T-helper 2 cell treated with Interferon-gamma antibody and Interleukin-4, amounts not matched to agents 5 μg/mL and 100 μg/mL, for 36 hours (primary cell): ENCODE measurements at places on chromosomes 11 and 22.

DNA sequence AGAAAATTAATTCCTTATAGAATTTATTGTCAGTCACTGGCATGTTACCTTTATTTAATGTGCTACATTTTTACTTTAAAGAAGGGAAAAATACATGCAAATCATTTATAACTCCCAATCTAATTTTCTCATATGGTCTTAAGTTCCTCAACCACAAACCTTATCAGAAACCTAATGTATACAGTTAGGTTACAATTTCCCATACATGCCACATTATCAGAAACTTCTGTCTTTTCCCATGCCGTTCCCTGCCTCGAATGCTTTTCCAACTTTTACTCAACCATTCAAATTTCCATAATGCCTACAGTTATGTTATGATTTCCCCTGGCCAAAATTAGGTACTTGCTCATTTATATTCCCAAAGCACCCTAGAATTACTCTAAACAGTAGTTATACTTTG lies 13.5 kb downstream of the RSF1 start:
- no peak overlapping the region for H3K4me3 ChIP-seq
- no peak for DNase-seq
- peaks cover 15% of the 10 kb centered on the region for H3K4me1 ChIP-seq
- no peaks in the 10 kb centered on the region for H3K27me3 ChIP-seq
- H3K27ac ChIP-seq, result no peak overlapping the region

DNA sequence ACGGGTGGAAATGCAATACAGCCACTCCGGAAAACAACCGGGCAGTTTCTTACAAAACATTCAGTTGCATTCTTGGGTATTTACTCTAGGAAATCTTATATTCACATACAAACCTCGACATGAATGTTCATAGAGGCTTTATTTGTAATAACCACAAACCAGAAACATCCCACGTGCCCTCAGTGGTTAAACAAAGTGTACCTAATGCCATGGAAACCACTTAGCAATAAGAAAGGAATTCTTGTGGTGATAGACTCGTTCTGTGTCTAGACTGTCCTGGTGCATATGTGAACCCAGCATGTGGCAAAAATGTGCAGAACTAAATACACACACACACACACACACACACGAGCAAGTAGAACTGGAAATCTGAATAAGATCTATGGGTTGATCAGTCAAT lies 1073.3 kb downstream of the TBC1D22A start:
- H3K4me3 ChIP-seq, result no peak overlapping the region
- no peaks in the 10 kb centered on the region for H3K4me1 ChIP-seq
- no peak overlapping the region for H3K27ac ChIP-seq
- no peaks in the 10 kb centered on the region for H3K36me3 ChIP-seq
- DNase-seq, result no peak
- H3K27me3 ChIP-seq, result no peaks in the 10 kb centered on the region

GRCh38 chr11:68670208-68670992 lies 13.9 kb upstream of the GAL start:
- H3K36me3 ChIP-seq, result no peaks in the 10 kb centered on the region
- peaks cover 5% of the 10 kb centered on the region for H3K27me3 ChIP-seq
- no peak for DNase-seq

GRCh38 chr11:70854901-70855556 lies 397.3 kb downstream of the SHANK2 start:
- no peak for DNase-seq
- no peaks in the 10 kb centered on the region for H3K4me1 ChIP-seq
- no peak overlapping the region for H3K4me3 ChIP-seq
- no peaks in the 10 kb centered on the region for H3K27me3 ChIP-seq
- H3K36me3 ChIP-seq, result no peaks in the 10 kb centered on the region

GRCh38 chr22:39176143-39176713 lies 23.7 kb upstream of the CBX7 start:
- H3K27me3 ChIP-seq, result no peaks in the 10 kb centered on the region
- no peak overlapping the region for H3K27ac ChIP-seq
- no peak overlapping the region for H3K4me3 ChIP-seq
- peaks cover 25% of the 10 kb centered on the region for H3K4me1 ChIP-seq

GRCh38 chr11:70192666-70193410 lies 10.3 kb upstream of the FADD start:
- H3K36me3 ChIP-seq, result no peaks in the 10 kb centered on the region
- H3K27me3 ChIP-seq, result peaks cover 2% of the 10 kb centered on the region
- H3K4me1 ChIP-seq, result peaks cover 4% of the 10 kb centered on the region
- H3K4me3 ChIP-seq, result no peak overlapping the region
- H3K27ac ChIP-seq, result no peak overlapping the region

DNA sequence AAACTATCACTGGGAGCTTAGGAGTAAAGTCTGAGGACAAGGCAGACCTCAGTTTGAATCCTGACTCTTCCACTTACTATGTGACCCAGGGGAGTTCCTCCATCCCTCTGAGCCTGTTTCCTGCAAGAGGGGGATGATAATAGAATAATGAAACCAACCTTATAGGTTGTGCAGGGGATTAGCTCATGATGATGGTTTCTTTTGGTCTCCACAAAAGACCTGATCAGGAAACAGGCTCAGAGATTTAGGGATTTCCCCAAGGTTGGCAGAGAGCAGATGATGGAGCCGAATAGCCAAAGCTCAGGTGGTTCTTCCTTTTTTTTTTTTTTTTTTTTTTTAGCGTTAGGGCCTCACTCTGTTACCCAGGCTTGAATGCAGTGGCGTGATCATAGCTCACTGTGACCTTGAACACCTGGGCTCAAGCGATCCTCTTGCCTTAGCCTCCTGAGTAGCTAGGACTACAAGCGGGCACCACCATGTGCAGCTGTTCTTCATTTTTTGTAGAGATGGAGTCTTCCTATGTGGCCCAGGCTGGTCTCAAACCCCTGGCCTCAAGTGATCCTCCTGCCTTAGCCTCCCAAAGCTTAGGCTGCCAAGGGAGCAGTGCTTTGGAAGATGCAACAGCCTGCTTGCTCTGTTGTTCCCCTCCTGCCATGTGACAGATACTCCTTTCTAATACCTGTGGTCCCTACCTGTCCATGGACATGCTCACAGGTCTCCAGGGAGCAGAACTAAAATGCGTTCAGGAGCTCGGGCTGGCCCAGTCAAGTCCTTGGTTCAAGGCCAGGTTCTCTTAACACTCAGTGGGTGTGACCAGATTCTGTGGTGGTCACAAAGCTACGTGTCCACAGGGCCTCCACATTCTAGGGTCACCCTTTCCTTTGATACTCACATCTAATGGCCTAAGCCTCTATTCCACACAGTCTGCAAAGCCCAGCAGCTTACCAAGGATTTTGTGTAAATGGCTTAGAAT lies 22.3 kb downstream of the PATZ1 start:
- H3K36me3 ChIP-seq, result peaks cover 29% of the 10 kb centered on the region
- DNase-seq, result no peak

GRCh38 chr11:91967691-91968045 lies 256.9 kb upstream of the FAT3 start:
- H3K27me3 ChIP-seq, result no peaks in the 10 kb centered on the region
- H3K4me3 ChIP-seq, result no peak overlapping the region
- no peaks in the 10 kb centered on the region for H3K4me1 ChIP-seq
- no peak overlapping the region for H3K27ac ChIP-seq

- no peak for DNase-seq
- H3K4me1 ChIP-seq, result no peaks in the 10 kb centered on the region
- no peak overlapping the region for H3K4me3 ChIP-seq
Observed at GRCh38 chr11:18739685-18740084, 13.7 kb upstream of the IGSF22 start.

GRCh38 chr11:96107143-96107824 lies 183.4 kb upstream of the MTMR2 start:
- no peaks in the 10 kb centered on the region for H3K27me3 ChIP-seq
- no peak overlapping the region for H3K4me3 ChIP-seq
- H3K36me3 ChIP-seq, result peaks cover 1% of the 10 kb centered on the region
- H3K27ac ChIP-seq, result no peak overlapping the region
- no peak for DNase-seq

GRCh38 chr11:116702772-116703385 lies 69.9 kb downstream of the BUD13 start:
- H3K4me3 ChIP-seq, result no peak overlapping the region
- H3K4me1 ChIP-seq, result no peaks in the 10 kb centered on the region
- no peak overlapping the region for H3K27ac ChIP-seq
- no peaks in the 10 kb centered on the region for H3K36me3 ChIP-seq
- peaks cover 18% of the 10 kb centered on the region for H3K27me3 ChIP-seq

DNA sequence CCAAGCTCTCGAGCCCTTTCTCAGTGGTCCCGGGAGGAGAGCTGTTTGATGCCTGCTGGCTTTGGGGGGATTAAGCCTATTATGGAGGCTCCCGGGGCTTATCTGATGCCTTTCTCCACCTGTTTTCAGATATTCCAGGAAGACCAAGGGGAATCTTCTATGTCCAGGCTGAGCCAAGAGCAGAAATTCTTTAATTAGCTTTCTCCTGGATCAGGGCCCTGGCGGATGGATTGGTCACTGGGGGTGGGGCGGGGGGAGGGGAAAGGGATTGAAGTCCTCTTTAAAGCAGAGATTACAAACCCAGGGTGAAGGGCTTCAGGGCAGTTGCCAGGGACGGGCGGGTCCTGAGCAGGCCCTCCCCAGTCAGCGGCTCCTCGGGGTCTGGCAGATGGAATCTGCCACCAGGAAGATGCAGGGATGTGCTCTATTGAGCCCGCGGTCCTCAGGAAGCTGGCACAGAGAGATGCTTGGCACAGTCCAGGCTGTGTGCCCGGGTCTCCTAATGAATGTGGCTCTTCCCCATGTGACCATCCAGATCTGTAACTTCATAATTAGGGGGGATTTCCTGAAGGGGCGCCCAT lies 33.6 kb downstream of the MACROD1 start:
- H3K27me3 ChIP-seq, result no peaks in the 10 kb centered on the region
- DNase-seq, result no peak
- no peak overlapping the region for H3K27ac ChIP-seq
- H3K4me3 ChIP-seq, result no peak overlapping the region
- no peaks in the 10 kb centered on the region for H3K4me1 ChIP-seq

DNA sequence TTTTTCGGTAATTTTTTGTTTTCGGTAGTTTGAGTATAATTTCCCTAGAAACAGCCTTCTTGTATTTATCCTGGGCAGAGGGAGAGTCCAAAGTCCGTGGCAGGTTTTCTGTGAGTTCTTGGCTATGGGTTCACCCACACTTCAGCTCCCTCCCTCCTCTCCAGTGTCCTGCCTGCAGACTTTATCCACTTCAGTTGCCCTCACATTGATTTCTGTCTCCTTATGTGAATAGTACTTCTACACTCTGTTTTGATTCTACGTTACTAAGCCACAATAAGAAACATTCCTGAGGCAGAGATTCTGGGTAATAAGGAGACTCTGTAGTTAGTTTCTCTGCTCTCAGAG lies 868.6 kb downstream of the METTL15 start:
- no peaks in the 10 kb centered on the region for H3K4me1 ChIP-seq
- H3K36me3 ChIP-seq, result no peaks in the 10 kb centered on the region
- H3K27me3 ChIP-seq, result no peaks in the 10 kb centered on the region

DNA sequence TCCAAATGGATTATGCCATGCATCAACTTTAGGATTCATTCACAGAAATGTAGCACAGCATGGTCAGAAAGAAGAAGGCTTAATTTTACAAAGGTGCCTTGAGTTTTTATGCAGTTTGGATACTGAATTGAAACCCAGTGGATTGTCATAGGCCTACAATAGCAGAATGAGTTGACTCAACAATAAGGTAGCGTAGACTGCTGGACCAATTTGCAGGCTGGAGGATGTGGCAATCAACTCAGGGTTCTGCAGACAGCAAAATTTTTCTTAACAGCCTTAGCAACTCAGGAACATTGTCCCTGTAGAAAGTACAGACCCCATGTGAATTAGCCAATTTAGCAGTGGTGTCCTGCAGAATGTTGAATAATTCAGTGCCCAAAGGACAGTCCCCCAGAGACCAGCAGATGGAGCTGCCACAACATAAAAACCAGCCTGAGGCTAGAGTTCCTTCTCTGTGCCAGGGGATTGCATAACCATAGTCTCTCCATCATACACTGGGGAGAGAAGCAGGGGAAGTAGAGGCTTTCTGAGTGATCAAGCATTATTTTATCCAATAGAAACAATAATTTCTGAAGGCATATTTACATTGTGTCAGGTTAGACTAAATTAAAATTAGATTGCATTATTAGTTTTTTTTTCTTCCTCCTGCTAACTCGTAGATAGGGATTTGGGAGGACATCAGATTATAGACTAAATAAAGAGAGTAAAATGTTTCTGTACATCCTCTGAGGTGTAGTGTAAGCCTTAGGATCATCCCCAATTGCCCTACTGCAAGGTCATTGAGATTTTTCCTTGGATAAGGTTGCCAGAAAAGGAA lies 20.3 kb upstream of the MRPL17 start:
- peaks cover 7% of the 10 kb centered on the region for H3K4me1 ChIP-seq
- peaks cover 6% of the 10 kb centered on the region for H3K36me3 ChIP-seq
- no peak overlapping the region for H3K4me3 ChIP-seq
- no peaks in the 10 kb centered on the region for H3K27me3 ChIP-seq
- no peak overlapping the region for H3K27ac ChIP-seq

DNA sequence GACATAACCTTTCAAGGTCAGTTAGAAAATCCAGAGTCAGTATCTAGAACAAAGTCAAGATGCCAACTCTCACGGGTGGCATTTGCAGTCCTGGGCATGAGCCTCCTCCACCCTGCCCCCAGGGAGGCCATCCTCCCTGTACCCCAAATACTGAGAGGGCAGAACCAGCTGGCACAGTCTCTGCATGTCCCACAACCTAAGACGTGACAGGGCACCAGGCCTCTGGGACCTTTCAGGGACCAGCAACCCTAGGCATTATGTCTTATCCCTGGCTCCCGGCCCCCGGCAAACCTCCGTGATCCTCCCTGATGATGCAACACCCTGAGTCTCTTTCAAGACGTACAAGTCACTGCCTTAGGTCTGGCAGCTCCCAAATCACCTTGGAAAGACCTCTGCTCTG lies 2.0 kb downstream of the MB start:
- no peak overlapping the region for H3K4me3 ChIP-seq
- no peak overlapping the region for H3K27ac ChIP-seq
- H3K36me3 ChIP-seq, result no peaks in the 10 kb centered on the region
- no peaks in the 10 kb centered on the region for H3K27me3 ChIP-seq

DNA sequence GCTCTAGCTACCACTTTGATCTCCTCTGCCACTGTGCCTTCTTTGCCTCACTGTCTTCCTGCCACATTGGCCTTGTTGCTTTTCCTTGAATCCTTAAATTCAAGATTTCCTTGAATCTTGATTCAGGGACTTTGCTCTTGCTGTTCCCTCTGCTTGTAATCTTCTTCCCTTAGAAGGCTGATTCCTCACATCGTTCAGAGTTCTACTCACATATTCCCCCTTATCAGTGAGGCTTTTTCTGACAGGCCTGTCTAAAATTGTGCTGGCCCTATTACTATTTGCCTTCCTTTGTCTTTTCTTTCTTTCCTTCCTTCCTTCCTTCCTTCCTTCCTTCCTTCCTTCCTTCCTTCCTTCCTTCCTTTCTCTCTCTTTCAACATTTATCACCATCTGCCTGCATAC lies 206.9 kb upstream of the CCDC90B start:
- no peak overlapping the region for H3K4me3 ChIP-seq
- no peaks in the 10 kb centered on the region for H3K27me3 ChIP-seq
- DNase-seq, result no peak
- no peaks in the 10 kb centered on the region for H3K36me3 ChIP-seq
- H3K27ac ChIP-seq, result no peak overlapping the region

- H3K4me3 ChIP-seq, result no peak overlapping the region
- H3K36me3 ChIP-seq, result peaks cover 13% of the 10 kb centered on the region
- no peak overlapping the region for H3K27ac ChIP-seq
- peaks cover 2% of the 10 kb centered on the region for H3K4me1 ChIP-seq
- no peaks in the 10 kb centered on the region for H3K27me3 ChIP-seq
- DNase-seq, result no peak
Observed at GRCh38 chr22:35677460-35678187, 29.4 kb downstream of the APOL6 start.

- H3K4me1 ChIP-seq, result peaks cover 22% of the 10 kb centered on the region
- no peak for DNase-seq
- H3K4me3 ChIP-seq, result no peak overlapping the region
- no peak overlapping the region for H3K27ac ChIP-seq
- no peaks in the 10 kb centered on the region for H3K36me3 ChIP-seq
Observed at GRCh38 chr11:104803776-104804175, 94.5 kb downstream of the CASP12 start.
